Effector memory CD8-positive, alpha-beta T cell (primary cell): ENCODE measurements at places on chromosomes 16 and 17.
A peak's percentile ranks its signal among the peaks of the same experiment; 100 is the strongest.

- H3K4me3 ChIP-seq, result no peak overlapping the region
- H3K4me1 ChIP-seq, result no peaks in the 10 kb centered on the region
- no peaks in the 10 kb centered on the region for H3K27me3 ChIP-seq
- H3K27ac ChIP-seq, result no peak overlapping the region
Measured at GRCh38 chr16:13093661-13094060, 192.3 kb downstream of the SHISA9 start.

DNA sequence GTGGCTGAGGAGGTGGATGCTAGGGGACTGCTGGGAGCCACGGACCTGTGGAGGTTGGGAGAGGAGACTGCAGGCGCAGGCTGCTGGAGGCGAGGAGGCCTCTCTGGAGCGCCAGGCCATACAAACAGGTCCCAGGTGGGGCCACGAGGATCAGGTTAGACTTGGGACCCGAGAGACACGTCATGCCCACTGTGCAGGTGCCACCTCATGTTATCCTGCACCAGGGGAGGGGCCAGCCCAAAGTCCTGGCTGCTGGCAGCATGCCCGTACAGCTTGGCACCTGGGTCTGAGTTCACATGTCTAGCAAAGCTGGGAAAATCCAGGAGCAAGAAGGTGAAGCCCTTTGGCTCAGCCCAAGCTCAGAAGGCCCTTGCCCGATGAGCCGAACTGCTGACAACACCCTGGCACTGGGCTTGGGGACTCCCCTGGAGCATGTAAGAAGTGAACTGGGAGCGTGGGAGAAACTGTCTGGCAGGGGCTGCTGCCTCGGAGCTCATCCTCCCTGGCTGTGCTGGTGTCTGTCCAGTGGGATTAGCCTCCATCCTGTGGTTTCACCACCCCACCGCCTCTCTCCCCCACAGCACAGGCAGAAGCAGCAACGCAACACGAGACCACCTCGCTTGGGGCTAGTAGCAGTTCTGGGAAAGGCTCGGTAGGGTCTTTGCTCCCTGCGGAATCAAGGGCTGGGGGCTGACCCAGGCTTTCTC is 5.3 kb downstream of the ARHGDIA start:
- no peak for DNase-seq
- no peak overlapping the region for H3K4me3 ChIP-seq
- peaks cover 36% of the 10 kb centered on the region for H3K4me1 ChIP-seq
- H3K27ac ChIP-seq, result peak overlapping the region; percentile 25
- peaks cover 87% of the 10 kb centered on the region for H3K36me3 ChIP-seq

DNA sequence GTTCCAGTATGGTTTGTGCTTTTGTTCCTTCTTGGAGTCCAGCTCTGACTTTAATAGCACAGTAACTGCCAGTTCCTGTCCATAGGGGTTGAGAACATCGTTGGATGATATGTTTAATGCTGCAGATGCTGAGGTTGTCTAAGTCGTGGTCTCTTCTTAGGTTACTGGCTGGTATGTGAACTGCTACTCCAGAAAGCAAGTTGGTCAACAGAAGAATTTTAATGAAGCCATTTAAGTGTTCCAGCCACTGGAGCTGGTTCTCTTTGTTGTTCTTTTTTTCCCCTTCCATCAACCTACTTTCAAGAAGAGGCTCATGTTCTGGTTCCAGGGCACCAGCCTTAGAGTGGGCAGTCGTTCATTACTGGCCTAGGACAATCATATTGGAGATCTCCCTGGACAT is 140.3 kb upstream of the TBX2 start:
- no peak overlapping the region for H3K4me3 ChIP-seq
- no peak overlapping the region for H3K27ac ChIP-seq

GRCh38 chr16:11130978-11131665 is 124.9 kb downstream of the SOCS1 start:
- H3K27me3 ChIP-seq, result no peaks in the 10 kb centered on the region
- H3K36me3 ChIP-seq, result peaks cover 23% of the 10 kb centered on the region
- H3K27ac ChIP-seq, result no peak overlapping the region
- H3K4me3 ChIP-seq, result no peak overlapping the region
- DNase-seq, result no peak
- peaks cover 8% of the 10 kb centered on the region for H3K4me1 ChIP-seq

DNA sequence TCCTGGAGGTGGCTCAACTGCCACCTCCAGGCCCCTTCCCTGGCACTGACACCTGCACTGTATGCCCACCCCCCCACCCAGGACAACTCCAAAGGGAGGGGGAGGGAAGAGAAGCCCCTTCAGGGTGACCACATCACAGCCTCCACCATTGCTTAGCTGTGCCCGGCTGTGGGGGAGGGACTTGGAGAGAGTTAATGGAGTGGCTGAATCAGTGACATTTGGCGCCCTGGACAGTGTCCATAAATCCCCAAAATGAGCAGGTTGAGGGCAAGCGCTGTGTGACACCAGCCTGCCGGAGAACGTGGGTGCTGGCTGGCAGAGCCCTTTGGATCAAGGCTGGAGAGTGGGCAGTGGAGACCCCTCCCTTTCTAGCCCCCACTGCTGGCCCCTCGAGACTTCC is 883 bp downstream of the USH1G start:
- H3K27ac ChIP-seq, result no peak overlapping the region
- peaks cover 3% of the 10 kb centered on the region for H3K36me3 ChIP-seq
- peak overlapping the region; percentile 70 for H3K4me3 ChIP-seq
- H3K4me1 ChIP-seq, result peaks cover 9% of the 10 kb centered on the region
- H3K27me3 ChIP-seq, result peaks cover 87% of the 10 kb centered on the region

GRCh38 chr17:80353718-80354275 is 61.2 kb upstream of the ENDOV start:
- H3K27me3 ChIP-seq, result no peaks in the 10 kb centered on the region
- peaks cover 100% of the 10 kb centered on the region for H3K36me3 ChIP-seq
- no peak for DNase-seq
- peaks cover 1% of the 10 kb centered on the region for H3K4me1 ChIP-seq
- H3K4me3 ChIP-seq, result no peak overlapping the region

DNA sequence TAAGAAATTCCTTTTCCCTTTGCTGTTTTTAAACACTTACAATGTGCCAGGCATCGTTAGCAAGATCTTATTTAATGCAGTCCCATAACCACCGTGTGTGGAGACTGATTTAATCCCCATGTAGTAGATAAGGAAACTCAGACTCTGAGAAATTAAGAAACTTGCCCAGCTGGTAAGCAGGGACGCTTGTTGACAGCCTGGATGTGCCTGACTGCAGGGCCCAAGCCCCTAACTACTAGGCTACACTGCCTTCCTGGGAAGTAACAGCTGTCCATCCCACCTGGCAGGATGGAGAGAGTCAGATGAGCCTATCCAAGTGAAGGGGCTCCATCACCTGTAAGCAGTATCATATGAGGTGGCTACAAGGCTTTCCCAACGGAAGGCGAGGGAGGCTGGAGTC is 23.1 kb downstream of the CDK5RAP3 start:
- H3K27ac ChIP-seq, result no peak overlapping the region
- no peaks in the 10 kb centered on the region for H3K36me3 ChIP-seq
- peaks cover 6% of the 10 kb centered on the region for H3K4me1 ChIP-seq
- H3K27me3 ChIP-seq, result peaks cover 13% of the 10 kb centered on the region
- no peak overlapping the region for H3K4me3 ChIP-seq

- DNase-seq, result no peak
- no peaks in the 10 kb centered on the region for H3K36me3 ChIP-seq
- H3K4me3 ChIP-seq, result no peak overlapping the region
Measured at GRCh38 chr17:70956726-70957125, 787.4 kb downstream of the KCNJ2 start.

- H3K27ac ChIP-seq, result no peak overlapping the region
- H3K36me3 ChIP-seq, result no peaks in the 10 kb centered on the region
- H3K4me3 ChIP-seq, result peak overlapping the region; percentile 85
- DNase-seq, result no peak
- peaks cover 5% of the 10 kb centered on the region for H3K4me1 ChIP-seq
Measured at GRCh38 chr17:9021992-9022572, 772 bp downstream of the NTN1 start.

DNA sequence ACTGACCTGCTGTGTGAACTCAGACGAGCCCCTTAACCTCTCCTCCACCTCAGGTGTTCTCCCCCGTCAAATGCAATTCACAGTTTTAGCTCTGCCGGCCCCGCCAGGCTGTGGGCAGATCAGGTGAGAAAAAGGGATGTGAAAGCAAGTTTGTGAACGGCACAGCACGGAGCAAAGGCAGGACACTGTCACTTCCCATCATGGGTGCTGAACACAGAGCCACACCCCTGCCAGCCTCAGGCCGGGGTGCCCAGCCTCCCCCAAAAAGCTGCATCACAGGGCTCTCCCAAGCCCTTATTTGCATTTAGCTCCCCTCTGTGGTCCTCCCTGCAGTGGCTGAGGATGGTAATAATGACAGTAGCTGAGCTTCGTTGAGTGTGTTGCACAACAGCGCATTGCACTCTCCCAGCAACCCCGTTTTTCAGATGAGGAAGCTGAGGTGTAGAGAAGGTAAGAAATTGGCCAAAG is 88.8 kb upstream of the TNRC6C start:
- H3K4me1 ChIP-seq, result peaks cover 35% of the 10 kb centered on the region
- no peaks in the 10 kb centered on the region for H3K27me3 ChIP-seq
- peak overlapping the region; percentile 86 for H3K27ac ChIP-seq
- H3K36me3 ChIP-seq, result peaks cover 3% of the 10 kb centered on the region

GRCh38 chr17:39380144-39380543 is 21.3 kb downstream of the FBXL20 start:
- no peak overlapping the region for H3K4me3 ChIP-seq
- peaks cover 18% of the 10 kb centered on the region for H3K36me3 ChIP-seq
- no peak overlapping the region for H3K27ac ChIP-seq
